ENCODE measurements at places on chromosomes 4 and X.

GRCh38 chrX:8364369-8365141, 100.1 kb upstream of the VCX3B start:
- DNase-seq = no peak

GRCh38 chr4:3813151-3814052, 47.2 kb downstream of the ADRA2C start:
- DNase-seq = no peak

GRCh38 chr4:95288552-95288951, 260.2 kb downstream of the UNC5C start:
- DNase-seq = no peak

- no peak for DNase-seq
Observed at GRCh38 chr4:62560858-62561257, 1360.7 kb downstream of the ADGRL3 start.

- no peak for DNase-seq
Observed at GRCh38 chr4:13201241-13201640, 282.9 kb downstream of the RAB28 start.

- no peak for DNase-seq
Observed at GRCh38 chr4:137934911-137935310, 307.2 kb downstream of the SLC7A11 start.

- DNase-seq = no peak
Observed at GRCh38 chr4:146154057-146154456, 21.5 kb upstream of the LSM6 start.

- DNase-seq = no peak
Observed at GRCh38 chrX:9676306-9676705, 89.3 kb downstream of the GPR143 start.

DNA sequence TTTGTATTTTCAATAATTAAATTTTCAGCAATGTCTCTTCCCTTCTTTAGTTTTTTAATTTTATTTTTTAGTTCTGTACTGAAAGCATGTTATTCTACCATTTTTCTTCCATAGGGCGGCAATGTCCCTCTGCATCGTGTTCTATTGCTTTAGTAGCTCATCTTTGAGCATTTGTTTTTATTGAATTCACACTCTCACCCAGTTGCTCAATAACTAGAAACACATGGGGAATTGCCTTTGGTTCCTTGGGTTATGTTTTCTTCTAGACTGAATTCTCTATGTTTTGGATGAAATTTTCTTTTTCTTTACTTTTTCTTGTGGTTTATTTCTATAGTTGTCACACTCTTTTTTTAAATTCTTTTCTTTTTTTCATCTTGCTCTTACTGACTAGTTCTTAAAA, 233.8 kb upstream of the LDB2 start:
- no peak for DNase-seq

- DNase-seq = no peak
Observed at GRCh38 chr4:73683456-73683855, 56.9 kb upstream of the CXCL8 start.
